Glomerular endothelial cell (primary cell): ENCODE measurements at places on chromosomes 7 and 10.

DNA sequence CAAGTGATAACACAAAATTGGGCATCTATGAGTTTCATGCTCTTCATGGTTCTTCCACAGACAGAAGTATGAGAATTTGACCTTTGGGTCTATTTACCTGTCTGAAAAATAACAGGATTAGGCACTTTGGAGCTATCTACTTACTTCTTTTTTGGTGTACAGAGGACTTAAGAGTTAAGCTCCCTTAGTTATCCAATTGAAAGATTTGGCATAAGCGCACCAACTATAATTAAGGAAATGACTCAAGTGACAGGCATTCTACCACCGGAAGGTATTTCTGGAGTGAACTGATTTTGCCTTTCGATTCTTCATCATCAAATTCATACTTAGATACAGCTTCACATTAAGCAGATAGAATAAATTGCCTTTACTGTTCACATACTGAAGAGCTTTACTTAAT is 43.9 kb downstream of the IFIT5 start:
- peak; percentile 67 for DNase-seq

DNA sequence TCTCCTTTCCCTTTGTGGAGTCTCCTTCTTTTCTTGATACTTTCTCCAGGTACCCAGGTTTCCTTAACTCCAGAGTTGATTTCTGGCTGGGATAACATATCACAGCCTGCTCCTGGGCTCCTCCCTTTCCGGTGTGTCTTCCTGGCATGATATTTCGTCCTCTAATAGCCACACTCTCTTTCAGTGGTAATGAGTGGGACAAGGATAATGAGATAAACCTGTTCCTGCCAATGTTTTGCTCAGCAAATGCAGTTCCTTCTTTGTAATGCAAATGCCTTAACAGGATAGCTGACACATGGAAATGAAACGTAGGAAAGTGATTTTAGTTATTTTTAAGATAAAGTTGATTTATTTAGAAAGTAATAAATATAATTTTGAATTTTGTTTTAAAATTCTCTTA is 168.6 kb downstream of the NRP1 start:
- no peak for DNase-seq

DNA sequence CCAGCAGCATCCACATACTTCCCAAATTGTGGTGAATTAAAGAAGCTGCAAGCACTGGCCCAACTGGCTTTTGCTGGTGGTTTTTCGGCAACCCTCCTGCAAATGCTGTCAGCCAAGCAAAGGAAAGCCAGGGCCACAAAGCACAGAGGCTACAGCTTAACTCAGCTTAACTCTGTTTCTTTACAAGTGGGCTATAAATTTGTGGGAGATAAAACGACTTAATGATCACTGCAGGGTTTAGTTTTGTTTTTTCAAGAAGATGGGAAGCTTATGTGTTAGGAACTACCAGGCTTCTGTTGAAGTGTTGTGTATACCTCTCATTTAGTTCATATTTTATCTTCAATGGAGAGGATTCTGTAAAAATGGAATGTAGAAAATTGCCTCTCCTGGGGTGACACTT is 110.6 kb downstream of the TACC2 start:
- DNase-seq: no peak

DNA sequence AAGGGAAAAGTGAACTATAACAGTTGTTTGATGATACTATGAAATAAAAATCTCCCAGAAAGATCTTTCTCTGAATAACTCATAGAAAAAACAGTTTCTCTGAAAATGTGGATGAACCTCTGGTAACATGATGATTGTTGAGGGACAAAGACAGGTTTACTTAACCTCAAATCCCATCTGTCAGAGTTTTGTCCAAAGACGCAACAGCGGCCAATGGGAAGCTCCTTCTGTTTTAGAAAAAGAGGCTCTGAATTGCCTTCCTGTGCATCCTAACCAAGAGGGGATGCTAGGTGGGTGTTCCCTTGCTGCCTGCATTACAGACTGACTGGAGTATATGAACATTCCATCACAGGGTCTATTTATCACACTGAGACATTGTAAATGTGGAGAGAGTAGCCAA is 8.9 kb upstream of the HYCC1 start:
- no peak for DNase-seq
